ENCODE measurements at places on chromosomes 3 and 15.
A peak's percentile ranks its signal among the peaks of the same experiment; 100 is the strongest.

- DNase-seq = no peak
Observed at GRCh38 chr3:136645915-136646314, 106.3 kb downstream of the STAG1 start.

- peak; percentile 21 for DNase-seq
Observed at GRCh38 chr3:179324270-179324754, 1.5 kb downstream of the ZNF639 start.

- DNase-seq = no peak
Observed at GRCh38 chr3:97009427-97010019, 195.1 kb downstream of the EPHA6 start.

GRCh38 chr3:155188031-155188430, 105.5 kb downstream of the STRIT1 start:
- DNase-seq = no peak

- DNase-seq = no peak
Observed at GRCh38 chr3:71728632-71729342, 3.6 kb upstream of the EIF4E3 start.

DNA sequence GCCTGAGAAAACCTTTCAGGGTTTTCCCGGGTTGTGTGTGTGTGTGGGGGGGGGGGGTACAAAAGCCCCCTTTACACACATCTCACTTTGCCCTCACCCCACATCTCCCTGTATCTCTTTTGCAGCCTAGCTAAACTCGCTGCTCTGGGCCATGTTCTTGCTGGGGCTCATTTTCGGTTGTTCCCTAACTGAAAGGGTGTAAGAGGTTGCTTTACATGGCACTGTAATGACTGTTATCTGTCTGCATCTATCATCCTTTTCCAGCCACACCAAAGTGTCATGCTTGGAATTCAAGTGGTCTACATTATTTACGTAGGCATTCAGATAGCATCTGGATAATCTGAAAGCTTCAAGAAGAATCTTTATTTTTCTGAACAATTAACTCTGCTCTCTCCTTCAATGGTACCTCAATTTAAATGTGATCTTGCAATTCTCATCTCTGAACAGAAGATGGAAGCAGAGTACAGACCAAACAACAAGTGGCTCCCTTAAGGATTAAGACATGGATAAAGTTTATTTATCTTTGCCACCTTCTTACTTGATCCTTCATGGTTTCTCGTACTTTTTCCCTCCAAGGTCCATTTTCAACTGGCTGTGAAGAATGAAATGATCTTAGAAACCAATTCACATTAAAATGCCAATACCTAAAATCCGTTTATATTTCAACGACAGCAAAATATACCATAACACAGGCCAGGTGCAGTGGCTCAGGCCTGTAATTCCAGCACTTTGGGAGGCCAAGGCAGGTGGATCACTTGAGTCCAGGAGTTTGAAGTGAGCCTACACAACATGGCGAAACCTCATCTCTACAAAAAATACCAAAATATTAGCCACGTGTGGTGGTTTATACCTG, 34.9 kb downstream of the DCLK3 start:
- DNase-seq = peak; percentile 54

DNA sequence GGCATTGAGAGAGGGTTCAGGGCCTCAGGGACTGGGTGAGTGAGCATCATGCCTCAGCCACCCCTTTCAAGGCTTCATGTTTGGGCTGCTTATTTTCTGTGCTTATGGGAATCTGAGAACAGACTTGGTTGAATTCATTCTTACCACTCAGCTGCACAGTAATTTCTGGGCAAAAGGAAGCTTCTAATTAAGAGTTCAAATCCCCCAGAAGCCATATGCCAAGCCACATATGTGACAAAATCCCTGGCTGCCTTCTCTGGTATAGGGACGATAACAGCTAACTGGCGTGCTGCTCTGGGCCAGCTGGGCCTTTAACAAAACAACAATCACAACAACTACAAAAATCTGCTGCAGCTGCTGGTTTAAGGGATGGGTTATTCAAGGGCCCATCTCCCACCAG, 181.0 kb upstream of the ANKRD28 start:
- no peak for DNase-seq

DNA sequence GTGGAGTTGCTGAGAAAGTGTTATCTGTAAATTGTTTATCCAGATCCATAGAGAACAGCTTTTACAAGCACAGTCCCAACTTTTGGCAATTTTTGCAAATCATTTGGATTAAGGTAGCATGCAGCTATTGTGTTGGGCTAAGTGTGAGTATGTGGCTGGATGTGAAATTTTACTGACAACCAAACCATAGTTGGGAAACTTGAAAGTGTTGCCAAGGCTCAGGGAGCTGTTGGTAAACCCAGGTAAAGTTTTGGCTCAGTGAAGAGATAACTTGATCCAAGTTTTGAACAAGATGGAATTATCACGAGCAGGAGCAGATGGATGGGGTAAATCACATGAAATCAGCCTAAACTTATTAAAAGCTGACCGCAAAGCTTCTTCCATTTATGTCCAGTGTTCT, 90.0 kb upstream of the HES1 start:
- DNase-seq = no peak

- no peak for DNase-seq
Observed at GRCh38 chr15:71290881-71291635, 175.8 kb downstream of the THSD4 start.

- DNase-seq = no peak
Observed at GRCh38 chr3:184387174-184387714, 7.4 kb downstream of the CHRD start.

DNA sequence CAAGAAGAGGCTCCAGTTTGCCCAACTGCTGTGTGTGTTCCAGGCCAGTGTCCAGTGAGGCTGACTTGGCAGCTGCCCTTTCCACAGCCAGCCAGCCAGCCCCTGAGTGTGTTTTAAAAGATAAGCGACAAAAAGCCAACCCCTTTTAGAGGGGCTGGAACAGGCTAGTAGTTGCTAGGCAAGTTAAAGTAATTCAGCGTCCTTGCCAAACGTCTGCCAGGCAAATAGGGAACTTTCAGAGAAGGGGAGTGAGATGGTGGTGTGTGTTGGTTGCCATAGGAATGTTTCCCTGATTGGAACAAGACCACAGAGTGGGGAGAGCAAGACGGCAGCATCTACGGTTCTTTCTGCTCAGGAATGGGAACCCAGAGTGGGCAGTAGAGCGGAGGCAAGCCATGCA, 86.3 kb downstream of the TMEM108 start:
- no peak for DNase-seq
